ENCODE measurements at places on chromosomes 6 and 20. TPM values are rescaled to one million over a fixed set of nuclear protein-coding genes. Genes with fewer than 3 reads are reported as not detected.
A peak's percentile ranks its signal among the peaks of the same experiment; 100 is the strongest.

MAVS gene
- total RNA-seq = 10.6 TPM

GRCh38 chr20:63099456-63100173 is 92.9 kb upstream of the BHLHE23 start:
- peak; percentile 67 for DNase-seq

- DNase-seq = no peak
Observed at GRCh38 chr6:158284876-158285655, 27.2 kb upstream of the TULP4 start.

DNA sequence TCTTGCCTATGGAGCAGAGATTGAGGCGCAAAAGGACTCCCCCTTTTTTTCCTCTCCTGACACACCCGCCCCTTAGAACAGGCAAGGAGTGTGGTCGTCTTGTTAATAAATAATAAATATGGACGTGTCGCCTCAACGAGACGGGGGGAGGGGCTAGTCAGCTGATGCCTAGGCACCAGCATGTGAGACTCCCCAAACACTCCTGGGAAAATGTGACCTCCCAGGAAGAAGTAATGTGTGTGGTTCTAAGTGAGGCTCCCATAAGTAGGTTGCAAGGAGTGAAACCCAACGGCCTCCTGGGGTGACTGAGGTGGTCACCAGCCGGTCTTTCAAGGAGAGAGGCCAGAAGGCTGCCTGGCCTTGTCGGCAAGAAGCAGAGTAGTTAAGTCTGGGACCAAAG is 1.1 kb upstream of the FAXC start:
- DNase-seq = peak; percentile 20

DNA sequence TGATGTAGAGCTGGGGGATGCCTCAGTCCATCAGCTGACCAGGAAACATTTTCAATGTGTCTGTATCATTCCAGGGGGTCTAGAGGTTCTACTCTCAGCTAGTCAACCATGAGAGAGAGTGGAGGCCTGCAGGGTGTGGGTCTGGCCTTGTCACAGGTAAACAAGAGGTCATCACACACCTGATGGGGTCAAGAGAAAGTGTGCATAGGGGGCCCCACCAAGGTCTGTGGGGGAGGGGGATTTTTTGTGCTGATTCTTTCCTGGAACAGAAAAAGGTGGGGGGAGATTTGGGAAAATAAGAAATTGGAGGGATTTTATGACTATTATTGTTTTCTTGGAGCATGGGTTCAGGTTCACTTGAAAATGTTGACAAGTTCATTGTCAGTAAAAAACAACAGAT is 8.9 kb upstream of the UNC93A start:
- no peak for DNase-seq

GRCh38 chr20:20273286-20273685 is 94.6 kb upstream of the INSM1 start:
- DNase-seq = no peak

LINC00237 gene
- total RNA-seq = 3.7 TPM

- no peak for DNase-seq
Observed at GRCh38 chr6:90375681-90376439, 79.2 kb upstream of the BACH2 start.

DNA sequence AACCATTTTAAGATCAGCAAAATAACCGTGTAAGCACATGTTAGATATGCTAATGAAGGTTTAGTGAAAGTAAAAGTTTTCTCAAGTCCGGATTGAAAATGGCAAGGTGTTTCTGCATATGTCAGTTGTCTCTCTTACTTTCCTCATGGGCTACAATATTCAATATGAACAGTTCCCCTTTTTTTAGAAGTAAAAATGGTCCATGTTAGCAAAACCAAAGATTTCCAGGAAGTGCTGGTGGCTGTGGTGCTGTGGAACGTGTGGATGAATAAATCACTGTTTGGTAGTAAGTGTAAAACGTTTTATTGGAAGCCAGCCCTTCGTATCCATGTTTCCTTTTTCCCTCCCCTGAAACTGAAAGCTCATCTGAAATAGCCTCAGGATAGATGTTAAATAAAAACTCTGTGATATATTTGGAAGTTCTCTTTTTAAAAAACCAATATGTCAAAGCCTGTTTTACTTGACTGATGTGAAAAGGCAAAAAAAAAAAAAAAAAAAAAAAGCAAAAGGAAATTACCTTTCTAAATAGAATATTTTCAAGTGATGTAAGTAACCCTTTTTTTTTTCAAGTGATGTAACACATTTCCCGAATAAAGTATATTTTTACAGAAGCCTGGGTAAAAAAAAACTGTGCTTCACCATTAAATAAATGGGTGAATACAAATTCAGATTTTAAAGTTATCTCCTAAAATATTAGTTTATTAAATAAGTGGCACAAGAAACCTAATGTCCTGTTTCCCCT is 41.9 kb downstream of the PLEKHG1 start:
- DNase-seq = no peak

DNA sequence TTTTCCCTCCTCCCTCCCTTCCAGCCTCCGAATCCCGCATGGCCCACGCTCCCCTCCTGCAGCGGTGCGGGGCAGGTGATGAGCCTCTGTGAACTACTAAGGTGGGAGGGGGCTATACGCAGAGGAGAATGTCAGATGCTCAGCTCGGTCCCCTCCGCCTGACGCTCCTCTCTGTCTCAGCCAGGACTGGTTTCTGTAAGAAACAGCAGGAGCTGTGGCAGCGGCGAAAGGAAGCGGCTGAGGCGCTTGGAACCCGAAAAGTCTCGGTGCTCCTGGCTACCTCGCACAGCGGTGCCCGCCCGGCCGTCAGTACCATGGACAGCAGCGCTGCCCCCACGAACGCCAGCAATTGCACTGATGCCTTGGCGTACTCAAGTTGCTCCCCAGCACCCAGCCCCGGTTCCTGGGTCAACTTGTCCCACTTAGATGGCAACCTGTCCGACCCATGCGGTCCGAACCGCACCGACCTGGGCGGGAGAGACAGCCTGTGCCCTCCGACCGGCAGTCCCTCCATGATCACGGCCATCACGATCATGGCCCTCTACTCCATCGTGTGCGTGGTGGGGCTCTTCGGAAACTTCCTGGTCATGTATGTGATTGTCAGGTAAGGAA is at the start of gene OPRM1:
Gene OPRM1, plus strand, starts transcription at position 10 of the 612 bp plus-strand sequence. Its CDS starts 305 bp downstream, at position 315.
- peak; percentile 78 for DNase-seq

GLP1R gene
- total RNA-seq = 0.87 TPM

GRCh38 chr20:48808382-48809034 is 19.3 kb downstream of the PREX1 start:
- DNase-seq = no peak

DNA sequence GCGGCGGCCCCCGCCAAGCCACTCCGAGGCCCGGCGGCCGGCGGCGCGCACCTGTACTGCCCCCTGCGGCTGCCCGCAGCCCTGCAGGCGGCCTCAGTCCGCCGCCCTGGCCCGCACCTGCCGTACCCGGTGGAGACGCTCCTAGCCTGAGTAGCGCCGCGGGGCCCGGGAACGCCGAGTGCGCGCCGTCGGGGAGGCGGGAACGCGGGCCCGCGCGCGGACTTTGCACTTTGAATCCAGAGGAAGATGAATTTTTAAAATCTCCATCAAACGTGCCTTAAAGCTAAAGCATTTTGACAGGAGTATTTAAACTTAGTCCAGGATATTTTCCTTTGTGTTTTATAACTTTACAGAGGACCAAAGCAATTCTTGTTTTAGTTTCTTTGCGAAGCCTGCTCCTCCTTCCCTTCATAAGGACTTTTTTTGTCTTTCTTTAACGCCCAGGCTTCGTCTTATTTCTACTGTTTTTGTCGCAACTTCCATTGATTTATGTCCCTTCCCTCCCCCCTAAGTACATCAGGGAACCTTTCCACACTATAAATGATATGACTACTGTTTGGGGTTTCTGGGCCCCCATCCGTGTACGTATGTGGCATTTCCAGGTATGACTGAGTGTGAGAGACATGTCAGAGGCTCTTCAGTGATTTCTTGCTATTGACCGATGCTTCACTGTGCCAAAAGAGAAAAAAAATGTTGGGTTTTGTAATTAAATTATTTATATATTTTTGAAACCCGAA is 2.0 kb downstream of the FOXQ1 start:
- DNase-seq = peak; percentile 94

GRCh38 chr6:105821027-105821426 is 265.1 kb upstream of the PRDM1 start:
- DNase-seq = no peak

DNA sequence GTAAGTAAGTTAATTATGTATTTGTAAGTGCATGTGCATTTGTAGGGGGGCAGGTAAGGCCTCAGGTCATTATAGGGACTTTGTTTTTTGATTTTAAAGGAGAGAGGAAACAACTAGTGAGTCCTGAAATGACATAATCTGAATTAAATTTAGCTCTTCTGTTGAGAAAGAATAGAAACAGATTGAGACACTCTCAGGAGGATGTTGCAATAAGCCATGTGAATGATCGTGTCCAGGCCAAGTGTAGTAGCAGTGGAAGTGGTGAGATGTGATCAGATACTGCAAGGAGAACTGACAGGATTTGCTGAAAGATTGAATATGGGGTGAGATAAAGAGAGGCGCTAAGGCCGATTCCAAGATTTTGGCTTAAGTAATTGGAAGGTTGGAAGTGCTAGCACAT is 2.6 kb upstream of the CENPW start:
- DNase-seq = no peak

GRCh38 chr6:169932491-169932890 is 181.1 kb downstream of the ERMARD start:
- peak; percentile 64 for DNase-seq

HDGFL1 gene
- not detected for total RNA-seq

- no peak for DNase-seq
Observed at GRCh38 chr20:47941869-47942268, 156.6 kb upstream of the SULF2 start.

KCNK5 gene
- total RNA-seq = 30.1 TPM

CTAGE9 gene
- total RNA-seq = not detected

DEFB112 gene
- total RNA-seq = not detected

- no peak for DNase-seq
Observed at GRCh38 chr20:31476643-31477215, 1.6 kb downstream of the REM1 start.

DNA sequence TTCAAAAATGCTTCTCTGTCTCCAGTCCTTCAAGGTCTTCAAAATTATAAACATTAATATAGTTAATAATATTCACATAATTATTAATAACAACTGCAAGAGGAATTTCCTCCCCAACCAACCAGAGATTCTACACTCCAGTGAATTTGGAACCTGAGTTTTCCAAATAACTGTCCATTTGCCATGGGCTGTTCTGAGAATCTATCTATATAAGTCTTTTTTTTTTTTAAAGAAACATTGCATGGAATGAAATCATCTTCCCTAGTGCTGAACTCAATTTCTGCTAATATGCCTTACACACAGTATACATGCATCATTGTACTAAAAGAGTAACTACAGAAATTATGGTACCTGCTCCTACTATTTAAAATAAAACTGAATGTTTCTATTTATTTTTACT is 113.9 kb downstream of the SLC22A3 start:
- DNase-seq = no peak

GRCh38 chr6:117506180-117506835 is 23.8 kb downstream of the DCBLD1 start:
- DNase-seq = no peak

DNA sequence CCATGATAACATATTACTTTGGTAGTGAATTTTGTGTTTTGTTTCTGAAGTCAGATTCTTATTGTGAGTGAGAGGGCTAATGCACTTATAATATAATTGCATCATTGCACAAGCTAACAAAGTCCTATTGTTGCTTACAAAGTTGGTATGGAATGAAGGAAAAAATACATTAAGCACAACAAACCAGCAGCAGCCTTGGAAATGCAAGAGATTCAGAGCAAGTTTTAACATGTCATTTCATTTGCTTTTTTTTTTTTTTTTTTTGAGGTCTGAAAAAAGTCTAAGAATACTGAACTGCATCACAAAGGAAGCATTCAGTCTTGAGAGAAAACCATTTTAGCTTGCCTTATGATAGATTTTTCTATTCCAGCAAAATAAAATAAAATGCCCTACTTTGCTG is 57.6 kb downstream of the PLCB4 start:
- no peak for DNase-seq

- peak; percentile 43 for DNase-seq
Observed at GRCh38 chr6:44051515-44051914, 75.7 kb downstream of the MRPL14 start.

DNA sequence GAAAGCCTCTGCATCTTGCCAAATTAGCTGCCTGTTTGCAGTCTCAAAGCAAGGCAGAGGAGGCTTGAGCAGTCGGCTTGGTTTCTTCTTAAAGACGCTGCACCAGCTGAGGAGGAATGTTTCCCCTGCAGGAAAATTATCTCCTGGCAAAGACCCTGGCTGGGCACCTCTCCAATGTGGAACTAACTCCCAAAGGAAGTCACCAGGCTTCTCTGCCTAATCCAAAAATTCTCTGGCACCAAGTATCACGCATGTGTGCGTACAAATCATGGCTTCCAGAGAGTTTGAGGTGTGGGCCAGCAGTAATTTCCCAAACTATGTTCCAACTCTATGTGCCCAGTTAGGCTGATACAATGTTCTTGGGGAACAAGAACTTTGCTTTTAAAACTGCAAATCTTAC is 176.2 kb downstream of the KIF16B start:
- no peak for DNase-seq

SEL1L2 gene
- not detected for total RNA-seq

- no peak for DNase-seq
Observed at GRCh38 chr6:167779993-167780655, 46.6 kb upstream of the AFDN start.

PHF1 gene
- 41.9 TPM for total RNA-seq

- DNase-seq = no peak
Observed at GRCh38 chr6:157186785-157187181, 136.5 kb downstream of the TMEM242 start.

PFDN4 gene
- total RNA-seq = 64.5 TPM

TP53TG5 gene
- not detected for total RNA-seq

DNA sequence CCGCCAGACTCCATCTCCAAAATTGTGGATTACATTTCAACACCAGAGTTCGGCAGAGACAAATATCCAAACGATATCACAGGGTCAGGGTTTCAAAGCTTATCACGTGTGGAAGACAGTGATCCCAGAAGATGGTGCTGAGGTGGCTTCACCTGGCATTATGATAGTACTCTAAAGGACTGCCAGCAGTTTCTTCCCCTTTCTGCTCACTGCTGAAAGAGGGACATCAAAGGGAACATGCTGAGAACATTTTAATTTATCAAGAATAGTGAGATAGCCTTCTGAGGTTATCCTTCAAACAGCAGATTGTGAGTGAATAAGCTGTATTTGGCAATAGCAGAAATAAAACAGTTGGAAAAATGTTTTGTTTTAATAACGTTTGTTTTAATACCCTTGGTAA is 79.7 kb downstream of the FIG4 start:
- no peak for DNase-seq

DNA sequence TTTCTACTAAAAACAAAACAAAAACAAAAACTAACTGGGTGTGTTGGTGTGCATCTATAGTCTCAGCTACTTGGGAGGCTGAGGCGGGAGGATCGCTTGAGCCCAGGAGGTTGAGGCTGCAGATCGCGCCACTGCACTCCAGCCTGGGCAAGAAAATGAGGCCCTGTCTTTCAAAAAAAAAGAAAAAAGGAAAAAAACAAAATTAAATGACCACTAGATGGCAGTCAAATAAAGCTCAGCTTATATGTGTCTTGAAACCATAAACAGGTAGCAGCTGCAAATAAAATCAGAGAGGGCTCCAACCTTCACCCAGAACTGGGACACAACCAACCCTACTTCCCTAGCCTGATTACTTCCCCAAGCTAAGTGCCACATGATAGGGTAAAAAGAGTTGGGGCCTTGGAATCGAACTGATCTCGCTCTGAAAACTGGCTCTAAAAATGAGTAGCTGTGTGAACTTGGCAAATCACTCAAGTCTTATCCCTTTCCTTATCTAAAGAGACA is 67.1 kb upstream of the ADGRF4 start:
- peak; percentile 16 for DNase-seq

POM121L2 gene
- not detected for total RNA-seq

GTSF1L gene
- total RNA-seq = not detected

KAT14 gene
- total RNA-seq = 28.8 TPM

FAM83C gene
- total RNA-seq = not detected

- DNase-seq = no peak
Observed at GRCh38 chr6:106124437-106125430, 38.6 kb downstream of the PRDM1 start.

Measured in H7 (cell line).